NCI-H2081 (cell line): ENCODE measurements at places on chromosomes 2 and 18.

DNA sequence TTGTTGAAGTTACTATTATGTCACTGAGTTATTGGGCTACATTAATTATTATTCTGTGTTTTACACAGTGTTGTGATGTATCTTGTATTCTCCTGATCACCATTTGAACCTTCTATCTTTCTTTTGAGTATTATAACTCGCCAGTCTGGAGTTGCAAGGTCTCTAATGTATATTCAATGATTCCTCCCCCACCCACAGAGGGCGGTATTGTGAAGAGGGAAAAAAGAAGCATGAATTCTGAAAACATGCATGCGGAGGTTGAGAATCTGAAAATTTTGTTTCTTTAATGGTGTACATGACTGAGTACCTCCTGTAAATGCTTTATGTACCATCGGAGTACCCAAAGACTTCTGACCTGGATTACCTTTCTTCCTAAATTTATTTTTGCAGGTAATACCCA, 266.6 kb downstream of the NR4A2 start:
- no peak for DNase-seq

DNA sequence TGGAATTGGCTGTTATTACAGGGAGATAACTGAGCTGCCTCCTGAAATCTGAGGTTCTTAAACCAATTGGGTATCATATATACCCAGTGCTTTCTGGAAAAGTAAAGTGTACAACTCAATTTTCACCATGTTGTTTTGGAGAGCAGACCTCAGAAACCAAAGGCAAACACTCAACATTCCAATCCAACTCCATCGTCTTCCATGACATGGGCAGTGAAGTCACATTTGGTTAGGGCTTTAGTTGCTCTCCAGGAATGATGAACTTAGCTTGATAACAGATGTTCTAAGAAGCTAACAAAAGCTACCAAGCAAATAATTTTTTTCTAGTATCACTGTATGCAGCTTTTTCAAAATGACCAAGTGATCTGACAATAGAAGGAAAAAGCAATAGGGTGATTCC, 107.0 kb upstream of the SLC35G4 start:
- no peak for DNase-seq

DNA sequence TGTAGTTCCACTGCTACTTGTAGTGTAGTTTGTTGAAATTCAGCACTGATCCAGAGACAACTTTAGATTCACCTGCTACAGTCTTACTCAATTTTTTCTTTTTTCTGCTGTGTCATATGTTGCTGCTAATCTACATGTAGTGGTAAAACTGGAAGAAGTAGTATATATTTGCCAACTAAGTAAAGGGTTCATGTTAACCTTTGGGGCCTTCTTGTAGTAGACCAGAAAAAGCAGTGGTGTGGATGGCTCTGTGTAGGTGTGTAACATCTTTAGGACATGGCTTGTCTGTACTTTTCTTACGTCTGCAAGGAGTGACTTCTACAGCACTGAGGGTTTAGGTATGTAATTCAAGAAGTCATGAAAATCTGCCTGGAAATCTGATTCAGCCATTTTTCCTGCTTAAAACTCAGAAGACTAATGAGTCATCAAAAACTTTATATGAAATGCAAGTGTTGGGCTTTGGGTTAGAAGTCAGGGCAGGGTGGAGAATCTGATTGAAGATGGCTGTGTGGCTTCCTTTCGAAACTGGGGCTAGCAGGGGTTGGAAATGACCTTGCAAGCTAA, 8.4 kb downstream of the PTPRM start:
- no peak for DNase-seq

- no peak for DNase-seq
Observed at GRCh38 chr18:79405781-79406575, 10.2 kb downstream of the NFATC1 start.

DNA sequence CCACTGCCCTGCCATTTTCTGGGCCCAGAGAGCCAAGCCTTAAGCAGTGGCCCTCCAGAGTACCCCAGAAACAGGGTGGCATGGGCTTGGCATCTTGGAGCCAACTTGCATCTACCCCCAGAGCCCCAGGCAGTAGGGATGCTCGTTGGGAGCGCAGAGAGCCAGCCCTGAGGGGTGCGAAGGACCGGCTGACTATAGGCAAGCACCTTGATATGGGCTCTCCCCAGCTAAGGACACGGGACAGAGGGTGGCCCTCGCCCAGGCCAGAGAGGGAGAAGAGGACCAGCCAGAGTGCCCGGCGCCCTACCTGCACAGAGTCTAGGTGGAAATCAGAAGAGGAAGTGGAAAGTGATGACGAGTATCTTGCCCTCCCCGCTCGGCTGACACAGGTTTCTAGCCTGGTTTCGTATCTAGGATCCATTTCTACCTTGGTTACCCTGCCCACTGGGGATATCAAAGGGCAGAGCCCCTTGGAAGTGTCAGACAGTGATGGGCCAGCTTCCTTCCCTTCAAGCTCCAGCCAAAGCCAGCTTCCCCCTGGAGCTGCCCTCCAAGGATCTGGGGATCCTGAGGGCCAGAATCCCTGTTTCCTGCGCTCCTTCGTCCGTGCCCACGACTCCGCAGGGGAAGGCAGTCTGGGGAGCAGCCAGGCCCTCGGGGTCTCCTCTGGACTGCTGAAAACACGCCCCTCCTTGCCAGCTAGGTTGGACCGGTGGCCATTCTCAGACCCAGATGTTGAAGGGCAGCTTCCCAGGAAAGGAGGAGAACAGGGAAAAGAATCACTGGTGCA, 16.2 kb downstream of the CEP68 start:
- no peak for DNase-seq

DNA sequence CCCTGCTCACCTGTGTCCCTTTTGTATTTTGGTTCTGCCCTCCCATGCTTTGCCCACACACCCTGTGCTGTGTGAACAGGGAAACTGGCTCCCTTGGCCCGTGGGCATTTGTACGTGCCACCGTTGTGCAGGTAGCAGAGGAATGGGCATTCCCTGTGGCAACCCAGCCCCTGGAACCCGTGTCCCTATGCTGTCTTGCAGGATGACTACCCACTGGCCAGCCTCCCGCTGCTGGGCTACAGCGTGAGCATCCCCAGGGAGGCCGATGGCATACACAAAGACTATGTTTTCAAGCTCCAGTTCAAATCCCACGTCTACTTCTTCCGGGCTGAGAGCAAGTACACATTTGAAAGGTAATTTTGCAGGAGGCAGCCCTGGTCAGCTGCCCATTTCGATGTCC, 15.3 kb downstream of the STK25 start:
- no peak for DNase-seq

GRCh38 chr2:97701186-97701585, 12.2 kb upstream of the ZAP70 start:
- no peak for DNase-seq

GRCh38 chr2:162025121-162025911, 48.7 kb downstream of the DPP4 start:
- no peak for DNase-seq

- DNase-seq, result peak; percentile 37
Observed at GRCh38 chr2:186503827-186504606, 18.0 kb downstream of the ZC3H15 start.

DNA sequence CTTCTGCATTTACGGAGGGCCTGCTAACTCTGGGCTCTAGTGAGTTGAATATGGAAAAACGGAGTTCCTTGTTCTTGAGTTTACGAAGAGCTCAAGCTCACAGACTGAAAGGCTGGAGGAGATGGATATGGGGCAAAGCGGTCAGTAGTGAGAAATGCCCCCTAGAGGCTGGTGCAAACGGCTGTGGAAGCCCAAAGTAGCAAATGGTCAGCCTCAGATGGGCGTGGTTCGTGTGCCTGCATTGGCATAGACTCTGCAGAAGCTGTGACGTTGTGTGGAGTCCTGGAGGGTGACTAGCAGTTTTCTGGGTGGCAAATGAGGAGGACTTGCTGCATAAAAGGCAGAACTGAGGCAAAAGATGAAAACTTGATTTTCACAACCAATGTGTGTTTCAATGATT, 93.6 kb upstream of the TWIST2 start:
- DNase-seq, result no peak

GRCh38 chr2:176956791-176957190, 255.8 kb upstream of the HNRNPA3 start:
- DNase-seq, result no peak

DNA sequence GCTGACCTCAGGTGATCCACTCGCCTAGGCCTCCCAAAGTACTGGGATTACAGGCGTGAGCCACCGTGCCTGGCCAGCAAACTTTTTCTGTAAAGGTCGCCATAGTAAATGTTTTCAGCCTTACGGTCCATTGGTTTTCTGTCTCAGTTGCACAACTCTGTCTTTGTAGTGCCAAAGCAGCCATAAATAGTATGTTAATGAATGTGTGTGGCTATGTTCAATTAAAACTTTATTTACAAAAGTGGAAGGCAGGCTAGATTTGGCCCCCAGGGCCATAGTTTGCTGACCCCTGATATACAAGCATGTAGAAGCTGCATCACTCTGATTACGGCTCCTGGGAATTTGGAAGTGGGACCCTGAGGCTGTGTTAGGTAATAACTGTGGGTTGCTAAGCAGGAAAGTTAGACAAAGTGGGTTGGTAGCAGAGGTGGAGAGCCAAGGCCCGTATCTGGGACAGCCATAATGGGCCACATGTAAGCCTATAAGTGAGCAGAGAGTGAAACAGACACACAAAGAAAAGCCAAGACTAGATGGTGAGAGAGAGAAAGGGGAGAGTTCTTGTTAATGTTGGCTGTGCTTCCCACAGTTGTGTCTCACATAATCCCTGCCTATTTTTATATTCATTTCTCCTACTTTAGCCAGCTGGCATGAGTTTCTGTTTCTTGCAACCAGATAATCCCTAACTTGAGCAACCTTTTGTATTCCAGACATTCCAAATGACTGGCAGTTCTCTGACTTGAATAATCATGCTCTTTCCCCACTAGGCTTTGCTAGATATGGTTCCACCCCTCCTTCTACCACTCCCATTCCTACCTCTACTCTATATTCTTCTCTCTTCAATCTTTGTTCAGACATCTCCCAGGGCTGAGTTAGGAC, 223.3 kb upstream of the STON1 start:
- DNase-seq, result no peak

GRCh38 chr18:3225588-3225987, 5.8 kb upstream of the MYOM1 start:
- no peak for DNase-seq

DNA sequence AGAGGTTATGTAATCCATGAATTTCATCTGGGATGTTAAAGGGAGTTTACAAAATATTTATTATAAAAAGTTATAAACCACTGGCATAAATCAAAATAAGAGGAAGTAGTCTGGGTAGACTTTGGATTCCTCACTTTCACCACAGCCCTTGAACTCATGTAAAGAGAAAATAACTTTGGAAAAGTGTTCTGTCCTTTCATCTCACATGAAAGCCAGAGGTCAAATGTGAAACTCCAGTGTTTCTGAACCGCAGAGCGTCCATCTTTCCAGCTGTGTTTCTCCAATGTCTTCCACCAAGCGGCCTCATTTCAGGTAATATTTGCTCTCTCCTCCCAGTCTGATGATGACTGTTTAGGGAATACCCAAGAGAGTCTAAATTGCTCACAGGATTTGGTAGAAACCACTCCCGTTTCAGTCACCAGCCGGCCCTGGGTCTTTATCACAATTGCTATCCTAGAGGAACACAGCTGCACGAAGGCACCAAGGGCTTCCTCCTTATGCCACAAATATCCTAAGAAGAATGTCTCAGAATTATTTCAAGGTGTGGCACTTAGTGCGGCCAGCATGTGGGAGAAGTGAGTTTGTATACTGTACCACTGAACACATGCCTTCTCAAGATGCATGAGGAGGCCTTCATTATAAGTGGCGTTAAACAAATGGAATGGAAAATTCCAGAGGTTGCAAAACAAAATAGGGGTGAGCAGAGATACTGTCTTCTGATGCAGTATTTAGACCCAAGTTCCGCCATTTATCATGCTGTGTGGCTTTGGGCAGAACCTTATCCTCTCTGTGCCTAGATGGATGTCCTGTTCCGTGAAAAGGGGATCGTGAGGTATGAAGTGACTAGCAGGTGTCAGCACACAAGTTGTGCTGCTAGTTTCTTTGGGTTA, 63.8 kb downstream of the ACTR2 start:
- no peak for DNase-seq

DNA sequence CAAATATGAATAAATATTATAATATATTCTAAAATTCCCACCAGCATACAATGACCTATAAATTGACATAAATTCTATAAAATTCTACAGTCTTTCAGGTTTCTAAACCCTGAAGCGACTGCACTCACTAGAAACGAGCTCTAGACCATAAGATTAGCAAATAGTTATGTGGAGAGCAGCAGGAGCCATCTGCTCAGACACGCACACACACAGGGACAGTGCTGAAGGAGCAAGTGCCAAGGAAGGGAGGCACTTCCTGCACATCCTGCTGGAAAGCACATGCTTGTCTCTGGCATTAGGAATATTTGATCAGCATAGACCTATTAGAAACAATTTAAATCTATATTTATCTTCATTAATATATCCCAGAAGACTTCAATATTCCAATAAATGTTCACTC, 713.9 kb upstream of the CDH2 start:
- no peak for DNase-seq

DNA sequence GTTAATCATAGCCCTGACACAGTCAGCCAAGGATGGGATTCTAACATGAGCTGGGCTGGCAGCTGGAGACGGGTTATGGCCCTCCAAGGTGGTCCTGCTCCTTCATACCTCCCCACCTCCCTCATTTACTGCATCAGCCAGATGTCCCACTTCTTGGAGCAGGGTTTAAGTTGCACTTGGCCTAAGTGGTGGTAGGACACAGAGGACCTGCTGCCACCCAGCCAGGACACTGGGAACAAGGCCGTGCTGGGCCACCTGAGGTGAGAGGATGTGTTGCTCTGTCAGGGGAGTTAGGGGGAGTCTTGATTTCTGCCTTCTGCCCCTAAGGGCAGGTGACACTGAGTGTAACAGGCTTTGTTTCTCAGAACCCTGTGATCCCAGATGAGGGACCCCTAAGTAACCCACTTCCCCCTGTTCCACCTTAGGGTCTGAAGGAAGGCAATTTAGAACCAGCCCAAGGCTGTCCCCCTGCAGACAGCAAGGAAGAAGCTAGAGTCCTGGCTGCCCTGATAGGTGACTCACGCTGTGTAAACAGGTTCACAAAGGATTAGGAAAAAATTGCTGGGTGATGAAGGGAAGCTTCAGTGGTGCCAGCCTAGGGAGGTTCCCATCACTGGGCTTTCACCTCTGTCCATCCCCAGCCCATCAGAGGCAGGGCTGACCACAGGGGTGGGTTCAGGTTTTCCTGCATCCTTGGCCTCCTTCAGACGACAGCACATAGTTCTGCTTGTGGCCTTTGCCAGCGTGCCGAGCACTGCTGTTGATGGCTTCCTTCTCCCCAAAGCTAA, 114.3 kb upstream of the MCFD2 start:
- DNase-seq, result peak; percentile 26

- DNase-seq, result no peak
Observed at GRCh38 chr2:162342841-162343240, 1.1 kb upstream of the GCA start.

DNA sequence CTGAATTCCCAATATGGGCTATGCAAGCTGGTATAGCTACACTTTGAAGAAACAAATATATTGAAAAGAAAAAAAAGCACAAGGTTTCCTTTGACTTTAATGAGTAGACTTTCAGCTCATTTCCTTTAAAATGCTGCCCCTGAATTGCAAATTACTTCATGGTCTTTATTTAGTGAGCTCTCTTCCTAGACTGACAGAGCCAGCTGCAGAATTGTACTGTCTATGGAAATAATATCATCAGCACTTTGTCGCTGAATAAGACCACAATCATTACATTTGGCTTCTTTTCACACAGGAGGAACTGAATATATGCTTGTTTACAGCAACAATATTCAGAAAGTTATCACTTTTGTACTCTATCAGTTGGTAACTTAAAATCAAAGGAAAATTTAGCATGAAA, 41.7 kb downstream of the ARL5A start:
- no peak for DNase-seq
